ENCODE measurements at places on chromosomes 1 and 21. TPM values are rescaled to one million over a fixed set of nuclear protein-coding genes. Genes with fewer than 3 reads are reported as not detected.

DNA sequence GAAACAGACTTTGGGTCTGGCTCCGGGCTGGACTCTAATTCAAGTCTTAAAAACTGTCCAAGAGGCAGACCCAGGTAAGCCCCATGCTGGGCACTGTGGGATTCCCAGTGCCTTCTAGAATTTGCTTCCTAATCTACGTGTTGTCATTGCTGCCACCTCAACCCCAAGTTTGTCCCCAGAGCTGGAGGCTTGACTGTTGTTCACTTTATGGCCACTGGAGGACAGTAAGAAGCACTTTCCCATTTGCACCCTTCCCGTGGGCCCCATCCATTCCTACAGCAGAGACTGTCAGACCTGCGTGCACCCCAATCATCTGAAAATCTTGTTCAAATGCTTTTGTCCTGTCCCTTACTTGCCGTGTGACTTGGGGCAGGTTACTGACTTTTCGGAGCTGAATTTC is 29.4 kb upstream of the VASH2 start:
- no peak overlapping the region for H3K27ac ChIP-seq
- H3K36me3 ChIP-seq: no peaks in the 10 kb centered on the region
- H3K4me1 ChIP-seq: no peaks in the 10 kb centered on the region
- DNase-seq: no peak
- no peaks in the 10 kb centered on the region for H3K27me3 ChIP-seq
- no peak overlapping the region for H3K4me3 ChIP-seq

DNA sequence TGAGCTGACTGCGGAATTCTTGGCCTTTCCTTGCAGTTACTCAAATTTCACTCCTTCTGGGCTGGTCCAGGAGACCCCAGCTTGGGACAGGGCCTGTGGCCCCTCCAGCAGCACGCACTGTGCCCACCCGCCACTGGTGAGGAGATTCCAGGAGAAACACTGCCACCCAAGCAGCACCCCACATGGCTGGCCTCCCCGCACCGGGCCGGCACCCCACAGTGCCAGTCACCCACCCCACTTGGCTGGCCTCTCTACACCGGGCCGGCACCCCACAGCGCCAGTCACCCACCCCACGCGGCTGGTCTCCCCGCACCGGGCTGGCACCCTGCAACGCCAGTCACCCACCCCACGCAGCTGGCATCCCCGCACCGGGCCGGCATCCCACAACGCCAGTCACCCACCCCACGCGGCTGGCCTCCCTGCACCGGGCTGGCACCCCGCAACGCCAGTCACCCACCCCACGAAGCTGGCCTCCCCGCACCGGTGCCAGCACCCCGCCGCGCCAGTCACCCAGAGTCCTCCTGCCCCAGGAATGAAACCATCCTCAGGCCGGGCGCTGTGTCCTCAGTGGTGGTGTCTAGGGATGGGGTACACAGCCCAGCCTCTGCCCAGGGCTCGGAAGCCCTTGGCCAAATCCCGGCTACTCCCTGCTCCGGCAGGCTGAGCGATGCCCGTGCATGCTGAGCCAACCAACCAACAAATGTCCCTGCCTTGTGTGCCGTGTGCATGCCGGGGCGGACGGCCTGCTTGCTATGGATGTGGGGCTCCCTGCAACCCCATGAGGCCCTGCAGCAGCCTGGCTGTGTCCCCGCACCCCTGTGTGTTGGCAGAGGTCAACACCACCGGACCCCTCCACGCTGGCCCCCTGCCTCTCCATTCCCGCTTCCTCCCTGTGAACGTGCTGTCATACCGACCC is 38.6 kb upstream of the TSPEAR start:
- no peak overlapping the region for H3K27ac ChIP-seq
- no peak overlapping the region for H3K4me3 ChIP-seq
- H3K4me1 ChIP-seq: no peaks in the 10 kb centered on the region
- no peaks in the 10 kb centered on the region for H3K27me3 ChIP-seq
- no peak for DNase-seq

GRCh38 chr1:65393347-65393746 is 27.1 kb upstream of the LEPR start:
- H3K27me3 ChIP-seq: no peaks in the 10 kb centered on the region
- H3K4me1 ChIP-seq: no peaks in the 10 kb centered on the region
- no peak overlapping the region for H3K27ac ChIP-seq
- no peak for DNase-seq
- no peaks in the 10 kb centered on the region for H3K36me3 ChIP-seq

GRCh38 chr1:47584249-47584648 is 146.4 kb downstream of the FOXD2 start:
- no peak overlapping the region for H3K4me3 ChIP-seq
- no peak for DNase-seq
- H3K27ac ChIP-seq: no peak overlapping the region
- H3K4me1 ChIP-seq: no peaks in the 10 kb centered on the region
- no peaks in the 10 kb centered on the region for H3K27me3 ChIP-seq

DNA sequence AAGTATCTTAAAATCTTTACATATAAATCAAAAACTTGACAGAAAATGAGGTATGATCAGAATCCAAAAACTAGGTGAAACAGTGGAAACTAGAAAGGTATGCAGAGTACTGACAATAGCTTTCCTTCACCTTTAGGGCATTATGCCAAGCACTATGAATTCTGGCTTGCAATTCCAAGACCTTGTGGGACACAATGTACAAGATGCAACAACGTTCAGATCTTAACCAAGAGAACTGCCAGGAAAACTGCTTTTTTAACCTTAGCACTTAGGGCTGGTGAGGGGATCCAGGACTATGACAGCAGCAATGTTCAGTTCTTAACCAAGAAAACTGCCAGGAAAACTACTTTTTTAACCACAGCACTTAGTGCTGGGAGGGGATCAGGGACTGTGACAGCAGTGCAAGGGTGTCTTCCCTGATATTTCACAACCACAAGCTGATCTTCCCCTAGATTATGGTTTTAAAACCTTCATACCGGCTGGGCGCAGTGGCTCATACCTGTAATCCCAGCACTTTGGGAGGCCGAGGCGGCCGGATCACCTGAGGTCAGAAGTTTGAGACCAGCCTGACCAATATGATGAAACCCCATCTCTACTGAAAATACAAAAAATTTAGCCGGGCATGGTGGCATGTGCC is 22.3 kb downstream of the FOXJ3 start:
- no peak overlapping the region for H3K4me3 ChIP-seq
- peak; percentile 58 for DNase-seq
- H3K27me3 ChIP-seq: no peaks in the 10 kb centered on the region
- peak overlapping the region; percentile 73 for H3K27ac ChIP-seq
- H3K36me3 ChIP-seq: no peaks in the 10 kb centered on the region

The TMPRSS15 gene
- not detected for total RNA-seq

The ORC1 gene
- total RNA-seq: 0.33 TPM

The S100A9 gene
- 90.3 TPM for total RNA-seq
